ENCODE measurements at places on chromosomes 7 and 10.
A peak's percentile ranks its signal among the peaks of the same experiment; 100 is the strongest.

DNA sequence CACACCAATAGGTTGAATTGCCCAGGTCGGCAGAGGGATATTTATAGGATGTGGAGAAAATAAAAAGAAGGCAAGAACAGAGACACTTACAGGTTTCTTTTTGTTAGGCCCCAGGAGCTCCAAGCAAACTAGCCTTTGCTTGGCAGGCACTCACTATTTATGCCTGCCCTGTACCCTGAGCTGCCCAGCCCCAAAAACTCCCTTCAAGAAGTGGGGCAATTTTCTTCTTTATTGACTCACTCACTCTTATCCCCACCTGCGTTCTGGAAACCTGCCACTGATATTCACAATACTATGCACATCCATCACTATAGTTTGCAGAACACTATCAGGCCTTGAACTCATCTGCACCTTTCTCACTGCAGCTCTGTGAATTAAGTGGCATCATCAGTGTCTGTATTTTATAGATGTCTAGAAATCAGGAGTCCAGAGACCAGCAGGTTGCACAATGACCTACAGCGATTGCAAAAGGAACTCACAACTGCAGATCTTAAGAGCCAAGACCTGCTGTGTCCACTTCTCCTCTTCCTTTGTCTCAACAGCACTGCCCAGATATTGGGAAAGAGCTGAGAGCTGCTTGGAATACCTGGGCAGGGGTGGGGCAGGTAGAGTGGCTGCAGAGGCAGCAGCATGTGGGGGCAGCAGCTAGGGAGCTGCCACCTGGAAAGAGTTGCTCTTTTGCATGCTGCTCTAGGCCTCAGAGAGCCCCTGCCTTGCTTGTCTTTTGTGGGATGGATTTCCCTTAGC lies at the start of gene SFTPD:
Gene SFTPD, minus strand, starts transcription at position 130 of the 747 bp plus-strand sequence. CDS start 2,446 bp downstream, outside the sequence.
- no peak for DNase-seq

GRCh38 chr7:151757274-151757673 lies 119.6 kb downstream of the PRKAG2 start:
- no peak for DNase-seq

- DNase-seq: no peak
Measured at GRCh38 chr7:46746695-46747687, 825.9 kb upstream of the IGFBP3 start.

DNA sequence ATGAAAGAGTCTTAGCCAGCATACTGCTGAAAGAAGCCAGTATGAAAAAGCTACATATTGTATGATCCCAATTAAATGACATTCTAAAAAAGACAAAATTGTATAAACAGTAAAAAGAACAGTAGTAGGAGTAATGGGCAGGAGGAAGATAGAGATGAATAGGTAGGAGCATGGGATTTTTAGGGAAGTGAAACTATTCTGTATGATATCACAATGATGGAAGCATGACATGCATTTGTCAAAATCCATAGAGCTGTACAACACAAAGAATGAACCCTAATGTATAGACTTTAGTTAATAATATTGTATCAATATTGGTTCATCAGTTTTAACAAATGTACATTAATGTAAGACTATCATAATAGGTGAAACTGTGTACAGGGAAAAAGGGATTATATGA lies 147.9 kb downstream of the IMMP2L start:
- DNase-seq: no peak

DNA sequence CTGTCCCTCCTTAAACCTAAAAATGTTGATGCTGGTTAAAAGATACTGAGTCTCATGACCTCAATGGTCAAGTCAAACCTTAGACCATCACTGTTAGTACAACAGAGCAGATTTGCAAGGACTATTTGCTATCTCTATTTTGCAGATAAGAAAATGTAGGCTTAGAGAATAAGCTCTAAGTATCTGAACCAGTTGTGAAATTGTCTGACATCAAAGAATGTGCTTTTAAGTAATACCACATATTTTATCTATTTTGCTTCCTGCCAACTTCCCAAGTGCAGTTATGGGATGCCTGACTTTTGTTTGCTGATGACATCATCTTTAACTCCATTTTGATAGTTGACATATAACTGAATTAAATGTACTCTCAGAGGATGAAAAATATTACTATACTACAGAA lies 83.6 kb upstream of the TMEM106B start:
- no peak for DNase-seq

- peak; percentile 33 for DNase-seq
Measured at GRCh38 chr7:71633551-71634008, 501.6 kb downstream of the GALNT17 start.

DNA sequence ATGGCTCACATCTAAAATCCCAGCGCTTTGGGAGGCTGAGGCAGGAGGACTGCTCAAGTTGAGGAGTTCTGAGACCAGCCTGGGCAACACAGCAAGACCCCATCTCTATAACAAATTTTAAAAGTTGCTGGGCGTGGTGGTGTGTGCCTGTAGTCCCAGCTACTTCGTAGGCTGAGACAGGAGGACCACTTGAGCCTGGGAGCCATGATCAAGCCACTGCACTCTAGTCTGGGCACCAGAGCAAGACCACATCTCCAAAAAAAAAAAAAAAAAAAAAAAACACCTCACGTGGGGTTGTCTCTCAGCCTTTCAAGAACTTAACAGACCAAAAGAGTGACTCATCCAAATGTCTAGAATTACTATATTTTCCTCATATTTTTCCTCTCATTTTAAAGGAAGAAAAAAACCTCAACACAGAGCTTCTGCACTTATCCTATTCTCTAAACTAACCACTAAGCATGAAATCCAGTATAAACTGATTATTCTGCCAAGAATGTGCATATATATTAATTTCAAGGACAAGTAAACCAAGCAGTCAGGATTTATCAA lies 46.3 kb downstream of the CUL2 start:
- DNase-seq: no peak

DNA sequence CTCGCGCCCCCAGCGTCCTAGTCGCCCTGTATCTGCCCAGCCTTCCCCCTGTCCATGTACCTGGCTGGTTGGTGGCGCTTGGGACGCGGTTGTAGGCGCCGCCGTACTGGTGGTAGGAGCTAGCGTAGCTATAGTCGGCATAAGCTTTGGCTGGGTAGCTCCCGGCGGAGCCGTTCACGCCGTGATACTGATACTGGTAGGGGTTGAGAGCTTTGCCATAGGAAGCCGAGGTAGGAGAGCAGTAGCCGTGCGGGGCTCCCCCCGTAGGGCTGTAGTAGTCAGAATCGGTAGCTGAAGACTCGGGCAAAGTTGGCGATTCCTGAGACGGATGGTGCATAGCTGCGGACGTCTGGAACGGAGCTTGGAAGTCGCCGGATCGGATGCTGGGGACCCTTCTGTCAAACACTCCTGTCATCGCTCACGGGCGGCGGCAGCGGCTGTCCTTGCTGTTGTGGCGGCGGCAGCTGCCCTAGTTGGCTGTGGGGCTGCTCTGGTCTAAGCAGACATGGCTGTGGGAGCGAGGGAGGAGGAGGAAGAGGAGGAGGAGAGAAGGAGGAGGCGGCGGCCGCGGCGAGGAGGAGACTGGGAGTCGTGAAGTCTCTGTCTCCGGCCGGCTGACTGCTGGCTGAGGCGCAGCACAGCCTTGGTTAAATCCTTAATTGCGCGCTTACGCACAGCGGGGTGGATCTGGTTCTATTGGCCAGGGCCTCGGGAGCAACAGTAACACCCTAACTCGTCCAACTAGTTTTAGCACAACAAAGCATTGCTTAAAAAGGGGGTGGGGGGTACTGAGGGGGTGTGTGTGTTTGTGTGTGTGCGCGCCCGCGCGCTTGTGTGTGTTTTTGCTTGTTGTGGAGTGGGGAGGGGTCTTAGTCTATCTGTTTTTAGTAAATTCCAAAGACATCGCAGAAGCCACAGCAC lies at the start of gene DLX5:
Gene DLX5, minus strand, starts transcription at position 623 of the 921 bp plus-strand sequence. Its CDS starts 208 bp downstream, at position 415.
- DNase-seq: peak; percentile 52

DNA sequence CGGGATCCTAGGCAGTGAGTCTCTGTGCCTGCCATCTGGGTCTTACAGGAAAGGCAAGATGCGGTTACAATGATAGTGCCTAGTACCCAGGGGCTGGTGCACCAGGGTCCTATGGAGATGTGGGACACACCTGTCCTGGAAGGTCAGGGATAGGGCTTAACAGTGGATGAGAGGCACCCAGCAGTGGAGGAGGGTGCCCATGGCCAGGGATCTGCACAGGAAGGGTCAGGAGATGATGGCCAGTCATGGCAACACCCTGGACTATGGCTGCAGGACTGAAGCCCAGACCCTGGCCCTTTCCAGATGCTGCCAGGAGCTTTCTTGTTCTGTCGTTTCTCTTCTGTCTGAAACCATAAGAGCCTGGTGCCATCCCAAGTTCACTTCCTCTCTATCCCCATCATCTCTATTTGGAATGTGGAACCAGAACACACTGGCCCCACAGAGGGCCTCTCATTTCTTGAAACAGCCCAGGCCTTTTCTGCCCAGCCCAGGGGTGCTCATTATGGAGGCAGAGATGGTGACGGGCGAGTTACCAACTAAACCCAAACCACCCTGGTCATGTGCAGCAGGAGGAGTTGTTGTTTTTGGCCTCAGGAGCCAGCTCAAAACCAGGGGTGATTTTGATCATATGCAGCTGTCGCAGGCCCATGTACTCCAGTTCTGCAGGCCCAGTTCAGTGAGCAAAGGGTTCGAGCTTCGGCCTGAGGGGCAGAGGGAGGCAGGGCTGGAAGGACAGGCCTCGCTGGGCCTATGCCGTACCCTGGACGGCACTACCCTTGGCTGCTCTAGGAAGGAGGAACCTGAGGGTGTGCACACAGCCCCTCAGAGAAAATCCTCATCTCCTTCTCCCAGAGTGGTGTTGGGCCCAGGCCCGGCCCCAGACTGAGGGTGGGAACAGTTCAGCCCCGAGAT lies 52.6 kb upstream of the GDF10 start:
- DNase-seq: no peak

All from NCI-H187 (cell line).